ENCODE measurements at places on chromosomes 7 and 10.

- no peak for DNase-seq
These were observed 127.9 kb upstream of the SEM1 start for GRCh38 chr7:96837593-96837992.

GRCh38 chr10:133394801-133395221 is 854 bp downstream of the MTG1 start:
- DNase-seq = no peak

GRCh38 chr10:92239600-92240288 is 51.1 kb downstream of the CPEB3 start:
- no peak for DNase-seq

GRCh38 chr7:83921271-83921940 is 272.5 kb upstream of the SEMA3E start:
- DNase-seq = no peak

DNA sequence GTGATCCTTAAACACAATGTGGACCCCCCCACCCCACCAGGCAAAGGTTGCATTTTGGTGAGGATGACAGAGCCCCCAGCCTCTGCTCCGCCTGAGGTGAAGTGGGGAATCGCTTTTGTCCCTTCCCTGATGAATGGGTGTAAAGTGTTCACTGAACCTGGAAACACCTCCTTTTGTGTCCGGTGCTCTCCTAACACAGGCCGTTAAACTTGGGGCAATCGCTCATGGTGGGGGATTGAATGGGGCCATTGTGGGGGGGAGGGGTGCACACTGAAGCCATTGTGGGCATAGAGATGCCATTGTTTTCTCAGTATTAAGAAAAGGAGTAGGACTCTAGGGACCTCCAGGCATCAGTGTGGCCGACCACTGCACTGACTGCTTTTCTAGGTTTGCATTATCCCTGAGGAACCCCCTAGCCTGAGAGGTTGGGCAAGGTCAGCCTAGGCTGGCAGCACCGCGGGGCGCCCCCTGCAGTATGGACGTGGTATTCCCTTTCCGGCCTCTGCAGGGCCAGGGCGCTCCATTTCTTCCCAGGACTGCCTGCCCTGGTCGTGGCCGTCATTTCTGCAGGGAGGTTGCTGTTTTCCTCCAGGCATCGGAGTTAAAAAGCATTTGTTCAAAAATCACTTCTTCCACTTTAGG is 158.3 kb downstream of the TCF7L2 start:
- peak; percentile 43 for DNase-seq

DNA sequence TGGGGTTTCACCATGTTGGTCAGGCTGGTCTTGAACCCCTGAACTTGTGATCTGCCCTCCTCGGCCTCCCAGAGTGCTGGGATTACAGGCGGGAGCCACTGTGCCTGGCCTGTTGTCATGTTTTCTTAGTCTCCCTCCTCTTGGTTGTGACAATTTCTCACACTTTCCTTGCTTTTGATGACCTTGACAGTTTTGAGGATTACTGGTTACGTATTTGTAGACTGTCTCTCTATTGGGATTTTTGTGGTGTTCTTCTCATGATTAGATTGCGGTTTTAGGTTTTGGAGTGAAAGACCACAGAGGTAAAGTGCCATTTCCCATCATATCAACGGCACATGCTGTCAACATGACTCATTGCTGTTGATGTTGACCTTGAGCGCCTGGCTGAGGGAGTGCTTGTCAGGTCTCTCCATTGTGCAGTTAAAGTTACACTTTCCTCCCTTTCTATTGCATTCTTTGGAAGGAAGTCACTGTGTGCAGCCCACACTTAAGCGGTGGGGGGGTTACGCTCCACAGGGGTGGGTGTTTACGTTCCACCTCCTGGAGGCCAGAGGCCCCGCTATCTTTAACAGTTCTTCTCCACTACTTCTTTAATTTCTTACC is 10.8 kb downstream of the NEURL1 start:
- DNase-seq = no peak

GRCh38 chr7:101169110-101169837 is 3.9 kb upstream of the VGF start:
- DNase-seq = no peak

DNA sequence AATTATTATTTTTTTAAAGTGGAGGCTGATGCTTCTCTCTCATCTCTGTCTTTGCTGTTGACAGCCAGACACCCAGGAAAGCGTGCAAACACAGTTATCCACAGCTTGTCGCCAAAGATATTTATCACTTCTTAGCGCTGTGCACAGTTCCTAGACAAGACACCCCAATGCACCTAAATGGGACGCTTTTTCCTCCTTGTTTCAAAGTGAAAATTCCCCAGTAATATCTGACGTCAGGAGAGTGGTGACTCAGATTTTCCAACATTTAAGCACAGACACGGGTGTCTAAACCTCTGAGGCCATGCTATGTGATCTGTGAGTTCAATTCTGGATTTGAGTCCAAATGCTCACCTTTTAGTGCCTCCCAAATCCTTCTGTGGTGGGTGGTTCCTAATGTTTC is 151.6 kb downstream of the EMX2 start:
- DNase-seq = no peak
